ENCODE measurements at places on chromosomes 13 and 19.

- peak; percentile 65 for DNase-seq
Measured at GRCh38 chr19:18514800-18515682, 6.8 kb downstream of the ELL start.

DNA sequence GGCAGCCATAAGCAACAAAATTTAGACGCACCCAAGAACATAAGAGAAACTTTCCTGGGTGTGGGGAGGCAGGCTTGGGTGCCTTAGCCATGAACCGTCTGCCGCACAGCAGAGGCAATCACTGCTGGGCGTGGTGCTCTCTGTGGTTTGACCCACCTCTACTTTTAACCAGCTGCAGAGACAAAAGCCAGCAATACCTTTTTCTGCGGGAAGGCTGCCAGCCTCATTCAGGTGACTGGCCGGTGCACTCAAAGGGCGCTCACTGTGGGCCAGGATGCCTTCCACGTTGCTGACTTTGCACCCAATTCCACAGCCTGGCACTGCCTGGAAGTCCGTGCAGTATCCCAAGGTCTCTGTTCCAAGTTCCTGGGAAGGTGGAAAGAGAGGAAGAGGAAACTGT is 69.1 kb downstream of the ATP7B start:
- DNase-seq = no peak

DNA sequence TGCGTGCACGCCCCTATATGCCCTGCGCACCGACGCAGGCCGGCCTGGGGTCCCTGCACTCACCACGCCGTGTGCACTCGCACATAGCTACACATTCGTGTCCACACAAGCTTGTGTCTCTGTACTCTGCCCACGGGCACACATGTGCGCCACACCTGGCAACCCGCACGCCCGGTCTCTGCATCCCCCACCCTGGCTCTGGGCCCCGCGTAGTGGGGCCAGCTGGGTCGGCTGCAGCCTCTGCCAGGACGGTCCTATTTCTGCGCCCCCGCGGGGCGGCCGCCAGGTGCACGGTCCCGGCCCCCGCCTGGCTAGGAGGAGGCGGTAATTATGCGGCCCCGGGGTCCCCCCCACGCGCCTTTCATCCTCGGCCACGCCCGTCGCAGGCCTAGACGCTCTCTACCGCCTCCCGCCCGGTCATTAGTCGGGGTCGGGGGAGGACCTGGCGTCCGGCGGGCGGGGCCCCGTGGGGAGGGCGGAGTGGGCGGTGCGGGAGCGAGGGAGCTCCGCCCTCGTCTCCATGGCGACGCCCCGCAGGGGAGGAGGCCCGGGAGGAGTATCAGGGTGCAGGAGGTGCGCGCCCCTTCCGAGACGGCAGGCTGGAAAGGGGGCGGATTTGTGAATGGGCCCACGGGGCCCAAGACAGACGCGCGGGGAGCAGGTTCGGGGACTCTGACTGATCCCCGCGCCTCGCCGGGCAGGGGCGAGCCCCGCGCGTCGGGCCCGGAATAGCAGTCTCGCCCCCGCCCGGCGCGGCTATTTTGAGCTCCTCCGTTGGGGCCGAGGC is 2.8 kb upstream of the CIRBP start:
- DNase-seq = peak; percentile 34

GRCh38 chr19:57812226-57812625 is 2.5 kb downstream of the ZNF552 start:
- no peak for DNase-seq

- no peak for DNase-seq
Measured at GRCh38 chr19:19106056-19106551, 32.2 kb downstream of the TMEM161A start.

- no peak for DNase-seq
Measured at GRCh38 chr13:108827646-108828045, 198.2 kb downstream of the MYO16 start.

DNA sequence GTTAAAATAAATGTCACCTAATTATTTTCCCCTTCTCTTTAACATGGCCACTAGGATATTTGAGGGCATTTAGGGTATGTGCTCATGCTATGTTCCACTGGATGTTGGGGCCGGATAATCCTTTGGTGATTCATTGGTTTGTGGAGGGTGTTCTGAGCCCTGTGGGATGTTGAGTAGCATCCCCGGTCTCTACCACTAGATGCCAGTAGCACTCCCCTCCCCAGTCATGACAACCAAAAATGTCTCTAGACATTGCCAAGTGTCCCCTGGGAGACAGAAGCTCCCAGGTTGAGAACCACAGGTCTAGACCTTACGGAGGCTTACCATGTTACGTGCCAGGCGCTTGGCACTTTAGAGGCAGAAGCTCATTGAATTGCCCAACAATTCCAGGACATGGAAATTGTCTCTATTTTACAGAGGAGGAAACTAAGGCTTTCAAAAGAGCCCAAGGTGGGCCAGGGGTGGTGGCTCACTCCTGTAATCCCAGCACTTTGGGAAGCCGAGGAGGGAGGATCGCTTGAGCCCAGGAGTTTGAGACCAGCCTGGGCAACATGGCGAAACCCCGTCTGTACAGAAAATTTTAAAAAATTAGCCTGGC is 14.1 kb downstream of the SHANK1 start:
- DNase-seq = peak; percentile 19

DNA sequence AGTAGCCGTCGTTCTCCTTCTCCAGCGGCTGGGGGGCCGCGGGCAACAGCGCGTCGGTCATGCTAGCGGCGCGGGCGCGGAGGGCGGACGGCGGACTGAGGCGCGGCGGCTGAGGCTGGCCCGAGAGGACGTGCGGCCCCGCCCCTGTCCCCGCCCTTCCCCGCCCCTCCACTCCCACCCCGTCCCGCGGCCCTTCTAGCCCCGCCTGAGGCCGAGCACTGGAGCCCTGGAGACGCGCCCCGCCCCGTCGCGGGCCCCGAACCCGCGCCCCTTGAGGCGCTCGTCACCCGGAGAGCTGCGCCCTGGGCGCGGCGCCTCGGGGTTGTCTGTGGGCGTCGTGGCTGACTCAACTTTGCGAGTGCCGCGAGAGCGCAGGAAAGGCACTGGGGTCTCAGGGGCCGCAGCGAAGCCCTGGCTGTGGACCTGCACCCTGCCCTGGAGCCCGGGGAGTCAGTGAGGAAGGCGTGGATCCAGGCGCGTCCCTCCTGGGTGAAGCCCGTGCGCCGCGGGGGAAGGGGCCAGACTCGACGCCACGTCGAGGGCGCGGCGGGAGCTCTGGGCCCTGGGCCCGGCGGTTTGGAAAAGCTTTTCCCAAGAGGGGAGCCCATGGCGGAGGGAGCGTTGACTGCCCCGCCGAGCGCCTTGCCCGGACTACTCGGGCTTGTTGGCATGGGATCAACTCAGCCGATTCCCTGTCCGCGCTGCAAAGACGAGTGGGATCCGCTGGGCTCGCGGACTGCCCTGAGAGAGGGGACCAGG is at the start of gene RHPN2:
Gene RHPN2 (minus strand): TSS at position 97 of the 759 bp plus-strand sequence. CDS start 36 bp downstream, at position 61.
- DNase-seq = no peak

DNA sequence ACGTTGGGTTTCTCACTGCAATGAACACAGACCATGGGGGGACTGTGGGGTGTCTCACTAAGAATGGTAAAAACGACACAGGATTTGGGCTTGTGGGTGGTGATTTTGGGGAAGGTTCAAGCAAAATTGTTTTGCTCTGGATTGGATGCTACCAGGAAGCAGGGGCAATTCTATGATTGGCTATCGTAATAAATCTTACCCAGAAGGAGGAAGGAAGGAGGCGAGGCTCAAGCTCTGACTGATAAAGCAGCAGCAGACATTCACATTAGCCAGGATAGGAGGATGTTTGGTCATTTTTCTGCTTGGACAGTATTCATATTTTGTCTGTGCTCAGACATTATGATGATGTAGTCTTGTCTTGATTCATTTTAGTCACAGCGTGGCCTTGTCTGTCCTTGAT is 1.5 kb downstream of the ZNF576 start:
- DNase-seq = no peak

GRCh38 chr13:99895444-99896368 is 75.9 kb downstream of the ZIC5 start:
- no peak for DNase-seq
